T follicular helper cell (primary cell): ENCODE measurements at places on chromosomes 16 and 17.

GRCh38 chr16:17431968-17432625 is 38.7 kb downstream of the XYLT1 start:
- DNase-seq: no peak

DNA sequence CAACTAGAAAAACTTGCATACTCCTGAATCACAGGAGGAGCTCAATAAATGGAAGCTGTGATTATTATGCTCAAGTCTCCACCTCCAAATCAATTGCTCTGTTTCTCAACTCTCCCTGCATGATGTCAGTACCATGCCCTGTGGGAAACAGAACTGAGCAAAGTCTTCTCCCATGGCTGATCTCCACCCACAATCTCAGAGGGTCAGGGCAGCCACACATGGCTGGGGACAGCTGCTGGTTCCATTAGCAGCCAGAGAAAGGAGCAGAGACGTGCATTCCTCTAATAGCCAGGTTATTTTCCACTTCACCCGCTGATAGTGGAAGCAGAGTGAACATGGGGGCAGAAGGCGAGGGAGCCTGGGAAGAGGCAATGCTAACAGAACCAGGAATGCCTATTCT is 85.5 kb upstream of the TMEM132E start:
- DNase-seq: no peak

GRCh38 chr17:11499881-11500280 is 98.4 kb upstream of the DNAH9 start:
- no peak for DNase-seq

DNA sequence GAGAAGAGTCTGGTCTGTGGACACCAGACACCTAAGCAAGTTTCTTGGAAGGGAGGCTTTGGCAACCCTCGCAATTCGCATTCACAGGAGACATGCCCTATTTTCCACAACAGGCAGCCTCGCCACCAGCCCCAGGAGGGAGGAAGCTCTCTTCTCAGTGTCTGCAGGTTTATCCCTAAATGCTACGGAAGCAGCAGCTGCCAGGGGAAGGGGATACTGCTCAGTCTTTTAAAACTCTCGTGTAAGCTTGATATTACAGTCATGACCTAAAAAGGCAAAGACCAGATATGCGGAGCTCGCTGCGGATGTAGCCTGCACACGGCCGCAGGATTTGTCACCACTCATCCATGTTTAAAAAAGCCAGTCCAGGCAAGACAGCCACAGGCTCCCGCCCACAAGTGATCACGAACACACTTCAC is 159.2 kb upstream of the RPH3AL start:
- DNase-seq: no peak

GRCh38 chr17:4537451-4538235 is 17.5 kb downstream of the MYBBP1A start:
- no peak for DNase-seq
